Breast epithelium (tissue), 4 donors: ENCODE measurements at places on chromosomes 1 and 21. TPM values are rescaled to one million over a fixed set of nuclear protein-coding genes. Genes with fewer than 3 reads are reported as not detected.

DNA sequence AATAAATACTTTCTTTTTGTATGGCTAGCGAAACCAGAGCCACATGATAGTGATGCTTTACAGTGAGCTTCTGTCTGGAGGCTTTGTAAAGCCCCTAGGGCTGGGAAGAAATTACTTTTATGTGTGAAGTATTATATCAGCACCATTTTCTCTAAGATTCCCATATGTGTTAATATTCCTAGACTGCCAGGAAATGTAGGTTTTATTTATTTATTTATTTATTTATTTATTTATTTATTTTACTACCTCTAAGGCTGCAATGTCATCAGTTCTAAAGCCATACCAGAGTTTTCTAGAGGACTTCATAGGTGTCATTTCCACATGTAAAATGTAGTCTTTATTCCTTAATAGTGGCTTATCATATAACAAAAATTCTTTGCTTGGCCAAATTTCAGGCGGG, 4.4 kb upstream of the CHI3L1 start:
- DNase-seq: no peak

GRCh38 chr1:37949524-37950152, 2.8 kb upstream of the INPP5B start:
- DNase-seq: no peak

The DMRTA2 gene
- total RNA-seq: 0.16 TPM

The NUDC gene
- 51.5 TPM for total RNA-seq

The TRIM67 gene
- total RNA-seq: not detected
